Activated CD4-positive, alpha-beta T cell treated with anti-CD3 and anti-CD28 coated beads, Interleukin-2, amount 10 ng/mL, durations not matched to agents 7 days and 5 days (primary cell): ENCODE measurements at places on chromosomes 12 and 14.
A peak's percentile ranks its signal among the peaks of the same experiment; 100 is the strongest.

- no peak for DNase-seq
These were observed 121.6 kb downstream of the TMEM132C start for GRCh38 chr12:128388461-128389000.

DNA sequence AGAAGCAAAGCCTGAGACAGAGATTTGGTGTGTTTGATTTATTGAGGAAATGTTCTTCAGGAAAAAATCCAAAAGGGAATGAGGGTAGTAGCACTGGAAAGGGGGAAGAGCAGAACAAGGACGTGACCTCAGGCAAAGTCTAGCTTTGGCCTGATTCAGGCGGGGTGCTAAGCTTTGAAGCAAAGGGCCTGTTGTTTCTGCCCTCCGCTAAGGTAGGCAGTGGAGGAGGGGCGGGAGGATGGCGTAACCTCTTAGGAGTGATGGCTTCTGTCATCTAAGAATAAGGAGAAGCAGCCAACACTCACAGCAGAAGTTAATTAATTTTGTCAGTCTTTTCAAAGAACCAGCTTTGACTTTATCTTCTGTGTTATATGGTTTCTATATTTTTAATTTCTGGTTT, 20.4 kb downstream of the ABHD12B start:
- no peak for DNase-seq

GRCh38 chr12:76820888-76821482, 57.1 kb downstream of the ZDHHC17 start:
- DNase-seq: no peak

DNA sequence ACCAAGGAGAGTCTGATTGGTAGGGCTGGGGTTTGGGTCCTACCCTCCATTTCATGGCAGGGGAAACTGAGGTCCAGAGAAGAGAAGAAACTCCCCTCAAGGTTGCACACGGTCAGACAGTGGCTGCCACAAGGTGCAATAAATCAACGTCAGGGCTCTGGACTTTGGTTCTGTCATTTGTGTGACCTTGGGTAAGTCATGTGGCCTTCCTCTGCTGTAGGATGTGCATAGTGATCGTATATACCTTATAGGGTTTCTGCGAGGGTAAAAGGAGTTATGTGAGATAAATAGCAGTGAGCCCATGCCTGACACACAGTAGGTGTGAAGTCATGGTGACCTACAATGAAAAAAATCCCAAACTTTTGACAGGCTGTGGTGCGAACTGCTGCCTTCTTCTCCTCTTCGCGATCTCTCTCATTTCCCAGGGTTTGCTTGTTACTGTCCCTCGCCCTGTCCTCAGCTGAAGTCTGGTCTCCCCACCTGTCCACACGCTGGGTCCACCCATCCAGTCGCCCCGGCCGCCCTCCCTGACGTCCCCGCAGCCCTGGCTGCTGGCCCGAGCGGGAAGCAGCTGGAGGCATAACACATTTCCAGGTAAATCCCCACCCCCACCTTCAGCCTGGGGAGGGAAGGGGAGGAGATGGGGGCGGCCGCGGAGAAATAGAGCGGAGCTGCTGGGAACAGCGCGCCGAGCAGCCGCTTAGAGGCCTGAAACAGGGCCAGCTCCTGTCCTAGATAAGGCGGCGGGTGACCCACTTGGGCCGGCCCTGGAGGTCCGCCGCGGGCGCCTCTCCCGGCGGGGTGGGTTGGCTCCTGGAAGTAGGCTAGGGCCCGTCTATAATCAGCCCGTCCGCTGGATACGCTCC, 1.8 kb upstream of the FAM222A start:
- DNase-seq: no peak

DNA sequence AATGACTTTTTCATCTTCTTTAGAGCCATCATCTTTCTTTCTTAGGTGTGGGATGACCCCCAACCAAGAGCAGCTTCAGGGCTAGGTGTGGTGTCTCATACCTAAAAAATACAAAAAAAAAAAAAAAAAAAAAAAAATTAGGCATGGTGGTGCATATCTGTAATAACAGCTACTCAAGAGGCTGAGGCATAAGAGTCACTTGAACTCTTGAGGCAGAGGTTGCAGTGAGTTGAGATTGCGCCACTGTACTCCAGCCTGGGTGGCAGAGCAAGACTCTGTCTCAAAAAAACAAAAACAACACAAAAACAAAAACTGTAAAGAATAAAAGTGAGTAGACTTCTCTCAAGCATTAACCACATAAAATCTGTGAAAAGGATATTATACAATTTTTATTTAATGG, 8.0 kb upstream of the ATF7IP start:
- no peak for DNase-seq

DNA sequence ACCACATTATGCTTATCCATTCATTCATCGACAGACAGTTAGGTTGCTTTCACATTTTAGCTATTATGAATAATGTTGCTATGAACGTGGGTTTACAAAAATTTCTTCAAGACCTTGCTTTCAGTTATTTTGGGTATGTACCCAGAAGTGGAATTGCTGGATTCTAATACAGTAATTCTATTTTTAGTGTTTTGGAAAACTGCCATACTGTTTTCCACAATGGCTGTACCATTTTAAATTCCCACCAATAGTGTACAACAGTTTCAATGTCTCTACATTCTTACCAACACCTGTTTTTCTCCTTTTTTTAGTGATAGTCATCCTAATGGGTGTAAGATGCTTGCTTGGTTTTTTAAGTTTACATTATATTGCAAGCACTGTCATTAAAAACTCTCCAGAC, 147.5 kb downstream of the ZFP36L1 start:
- DNase-seq: no peak

DNA sequence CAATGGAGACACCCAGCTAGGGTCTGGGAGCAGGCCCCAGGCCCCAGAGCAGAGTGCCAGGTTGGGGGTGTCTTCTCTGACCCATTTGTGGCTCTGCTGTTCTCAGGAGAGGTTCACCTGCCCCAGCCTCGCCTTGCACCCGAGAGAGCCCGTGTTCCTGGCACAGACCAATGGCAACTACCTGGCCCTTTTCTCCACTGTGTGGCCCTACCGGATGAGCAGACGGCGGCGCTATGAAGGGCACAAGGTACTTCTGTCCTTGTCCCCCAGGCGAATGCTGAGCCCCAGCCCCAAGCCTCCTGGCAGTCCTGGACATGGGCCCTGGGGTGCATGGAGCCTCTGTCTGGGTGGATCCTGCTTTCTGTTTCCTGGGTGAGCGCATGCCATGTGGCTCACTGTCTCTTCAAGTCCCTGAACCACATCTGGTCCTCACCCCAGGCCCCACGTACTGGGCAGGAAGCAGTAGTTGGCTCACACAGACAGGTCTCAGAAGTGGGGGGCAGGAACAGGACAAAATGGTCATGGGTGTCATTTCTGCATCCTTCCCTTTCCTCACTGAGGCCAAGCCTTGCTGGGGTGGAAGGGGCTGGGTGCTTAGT, 58.2 kb downstream of the BEGAIN start:
- DNase-seq: peak; percentile 5

DNA sequence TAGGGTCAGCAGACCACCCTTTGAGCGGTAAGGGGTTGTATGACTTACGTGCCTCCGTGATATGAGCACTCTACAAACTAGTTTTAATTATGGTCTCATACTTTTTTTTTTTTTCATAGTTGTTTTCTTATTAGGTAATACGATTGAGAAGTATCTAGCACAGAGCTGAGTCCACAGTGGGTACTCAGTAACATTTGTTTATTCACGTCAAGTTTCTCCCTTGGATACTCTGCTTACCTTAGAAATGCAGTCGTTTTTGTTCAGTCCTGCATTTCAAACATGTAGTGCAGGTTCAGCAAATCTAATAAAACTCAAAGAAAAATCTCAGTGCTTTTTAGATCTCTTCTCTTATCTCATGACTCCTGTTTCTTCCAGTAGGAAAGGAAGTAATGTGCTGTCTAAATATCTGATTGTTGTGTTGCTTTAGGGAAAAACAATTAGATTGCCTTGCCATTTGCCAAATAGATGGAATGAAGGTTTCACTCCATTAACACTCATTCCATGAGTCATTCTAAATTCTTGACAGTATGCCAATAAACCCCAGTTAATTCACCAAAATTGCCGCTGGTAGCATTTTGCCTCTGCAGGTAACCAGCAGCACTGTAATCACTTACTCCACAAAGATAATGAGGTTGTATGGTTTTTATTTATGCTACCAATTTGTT, 118.9 kb downstream of the PTCSC3 start:
- DNase-seq: no peak

GRCh38 chr14:100275214-100275613, 31.0 kb downstream of the SLC25A29 start:
- DNase-seq: no peak

GRCh38 chr14:21985081-21985480, 311.5 kb upstream of the OR4E1 start:
- no peak for DNase-seq

DNA sequence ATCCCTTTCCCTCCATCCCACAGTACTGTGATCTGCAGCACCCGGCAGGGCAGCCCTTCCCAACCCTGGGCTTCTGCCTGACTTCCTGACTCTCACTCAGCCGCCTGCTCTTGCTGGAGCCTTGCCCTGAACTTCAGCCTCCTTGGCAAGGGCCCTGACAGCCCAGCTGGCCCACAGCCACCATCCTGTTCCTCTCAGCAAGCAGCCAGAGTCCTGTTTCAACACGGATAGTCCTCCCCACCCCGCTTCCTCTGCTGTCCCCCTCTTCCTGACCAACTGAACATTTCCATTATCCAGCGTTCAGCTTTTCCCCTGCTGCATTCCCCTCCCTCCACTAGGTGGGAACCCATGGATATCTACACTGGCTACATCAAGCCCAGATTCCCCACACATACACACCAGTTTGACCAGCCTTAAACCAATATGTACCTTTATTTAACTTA, 74.0 kb upstream of the MDM1 start:
- no peak for DNase-seq

- DNase-seq: no peak
These were observed 7.9 kb downstream of the PPP4R3A start for GRCh38 chr14:91501951-91502930.

- DNase-seq: no peak
These were observed 144.2 kb downstream of the KIF26A start for GRCh38 chr14:104282332-104283196.

DNA sequence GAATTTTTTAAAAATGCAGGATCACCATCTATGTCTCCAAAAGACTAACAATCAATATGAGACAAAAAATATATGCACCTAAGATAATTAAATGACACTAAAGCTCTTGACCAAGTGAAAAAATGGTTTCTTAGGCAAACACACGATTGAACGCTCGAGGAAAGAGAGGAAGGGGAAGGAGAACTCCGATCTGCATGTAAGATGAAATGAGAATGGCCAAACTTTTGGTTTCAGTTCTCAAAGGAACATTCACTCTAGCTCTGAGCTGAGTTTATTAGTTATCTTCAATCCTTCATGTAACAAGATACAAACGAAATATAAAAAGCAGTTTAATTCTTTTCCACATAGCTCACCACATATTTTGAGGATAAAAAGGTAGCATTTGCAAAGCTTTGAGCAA, 2.8 kb downstream of the DYRK4 start:
- DNase-seq: no peak

DNA sequence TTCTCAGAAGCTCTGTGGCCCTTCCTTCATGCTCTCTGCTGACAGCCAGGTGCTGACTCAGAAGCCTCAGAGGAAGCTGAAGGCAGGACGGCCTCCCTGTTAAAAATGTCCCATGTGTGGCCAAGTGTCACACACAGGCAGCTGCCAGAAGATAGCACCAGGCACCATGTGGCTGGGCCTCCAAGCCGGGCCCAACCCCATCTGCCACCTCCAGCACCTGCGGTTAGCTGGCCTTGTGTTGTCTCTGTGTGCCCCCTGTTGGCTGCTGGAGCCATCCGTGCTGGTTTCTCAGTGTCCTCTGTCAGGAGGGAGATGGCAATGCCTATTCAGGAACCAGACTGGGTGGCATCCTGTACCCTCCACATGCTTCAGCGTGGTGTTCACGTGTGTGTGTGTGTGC, 63.2 kb downstream of the TSPAN11 start:
- DNase-seq: peak; percentile 16

GRCh38 chr14:68679746-68680467, 113.0 kb downstream of the ZFP36L1 start:
- DNase-seq: no peak

- DNase-seq: no peak
These were observed 118.9 kb downstream of the VEZT start for GRCh38 chr12:95336387-95337067.

DNA sequence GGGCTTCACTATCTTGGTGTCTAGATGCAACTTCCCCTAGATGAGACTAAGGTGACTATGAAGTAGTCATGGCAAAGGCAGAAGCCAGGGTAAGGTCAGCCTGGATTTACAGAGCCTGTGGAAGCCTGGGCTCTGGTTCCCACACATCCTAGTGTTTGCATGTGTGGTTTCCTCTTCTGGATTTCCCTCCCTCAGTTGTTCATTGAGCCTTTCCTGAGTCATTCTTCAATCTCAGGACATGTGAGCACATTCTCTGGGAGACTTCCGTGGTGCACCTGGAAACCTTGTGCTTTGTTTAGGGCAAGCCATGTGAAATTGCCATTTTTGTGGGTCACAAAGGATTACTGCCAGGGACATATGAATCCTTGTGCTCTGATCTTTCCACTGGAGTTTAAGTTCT, 236.6 kb downstream of the C12orf75 start:
- no peak for DNase-seq

DNA sequence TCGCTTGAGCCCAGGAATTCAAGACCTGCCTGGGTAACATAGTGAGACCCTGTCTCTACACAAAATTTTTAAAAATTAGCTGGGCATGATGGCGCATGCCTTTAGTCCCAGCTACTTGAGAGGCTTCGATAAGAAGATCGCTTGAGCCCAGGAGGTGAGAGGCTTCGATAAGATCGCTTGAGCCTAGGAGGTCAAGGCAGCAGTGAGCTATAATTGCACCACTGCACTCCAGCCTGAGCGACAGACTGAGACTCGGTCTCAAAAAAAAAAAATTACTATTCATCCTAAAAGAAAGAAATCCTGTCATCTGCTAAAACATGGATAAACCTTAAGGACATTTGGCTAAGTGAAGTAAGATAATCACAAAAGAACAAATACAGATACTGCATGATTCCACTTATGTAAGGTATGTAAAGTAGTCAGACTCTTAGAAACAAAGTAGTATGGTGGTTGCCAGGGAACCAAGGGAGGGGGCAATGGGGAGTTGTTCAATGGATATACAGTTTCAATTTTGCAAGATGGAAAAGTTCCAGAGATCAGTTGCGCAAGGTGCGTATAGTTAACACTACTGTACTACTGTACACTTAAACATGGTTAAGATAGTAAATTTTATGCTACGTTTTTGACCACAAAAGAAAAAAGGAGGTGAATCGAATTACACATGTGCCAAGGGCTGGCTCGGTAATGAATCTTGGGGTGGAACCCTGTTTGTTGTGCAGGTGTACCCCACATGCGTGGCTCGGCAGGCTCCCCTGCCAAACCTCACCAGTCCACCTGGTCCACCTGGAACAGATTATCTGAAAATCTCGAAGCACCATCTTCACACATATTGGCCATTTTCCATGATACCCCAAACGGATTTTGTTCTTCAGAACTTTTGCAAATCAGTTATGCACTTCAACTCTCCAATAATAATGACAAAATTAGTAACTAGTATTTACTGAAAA, 18.3 kb upstream of the ATP2A2 start:
- no peak for DNase-seq
